ENCODE measurements at places on chromosomes 11 and 22.

GRCh38 chr11:1351278-1351937, 38.3 kb upstream of the BRSK2 start:
- DNase-seq, result no peak

GRCh38 chr11:18696638-18697225, 1.8 kb upstream of the TMEM86A start:
- no peak for DNase-seq

GRCh38 chr11:18106688-18107087, 806 bp upstream of the SAAL1 start:
- DNase-seq, result no peak

GRCh38 chr11:1638344-1638743, 8.8 kb downstream of the KRTAP5-5 start:
- DNase-seq, result no peak

GRCh38 chr11:9594267-9595046, 21.0 kb downstream of the WEE1 start:
- DNase-seq, result no peak

DNA sequence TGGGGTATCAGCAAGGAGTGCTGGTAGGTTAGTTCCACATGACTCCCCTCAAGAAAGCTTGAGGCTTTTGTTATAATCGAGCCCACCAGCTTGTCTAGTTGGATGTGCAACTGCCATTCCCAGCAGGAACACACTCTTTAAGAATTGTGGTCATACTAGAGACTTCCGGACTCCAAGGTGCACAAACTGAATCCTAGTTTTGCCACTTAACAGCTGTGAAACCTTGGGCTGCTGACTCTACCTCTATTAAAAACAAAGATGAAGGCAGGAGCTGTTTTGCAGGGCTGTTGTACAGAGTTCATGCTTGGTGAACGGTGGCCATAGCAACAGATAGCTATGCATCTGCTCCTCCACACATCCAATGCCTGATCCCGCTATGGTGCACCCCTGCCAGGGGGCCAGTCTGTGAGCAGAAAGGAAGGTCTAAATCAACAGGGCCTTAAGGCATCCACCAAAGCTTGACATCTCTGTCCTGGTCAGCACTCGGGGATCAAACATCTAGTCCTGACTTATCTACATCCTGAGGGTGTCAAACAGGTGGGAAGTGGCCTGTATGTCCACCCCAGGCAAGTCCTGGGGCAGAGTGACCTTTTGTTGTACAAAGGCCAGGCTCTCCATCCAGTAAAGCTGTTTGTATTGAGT, 36.4 kb downstream of the DKK3 start:
- peak; percentile 36 for DNase-seq

- no peak for DNase-seq
Measured at GRCh38 chr11:127806501-127806900, 780.9 kb downstream of the ETS1 start.

Data from cardiac muscle cell (in vitro differentiated cells and primary cell).